ENCODE measurements at places on chromosomes 3 and 15. TPM values are rescaled to one million over a fixed set of nuclear protein-coding genes. Genes with fewer than 3 reads are reported as not detected.

DNA sequence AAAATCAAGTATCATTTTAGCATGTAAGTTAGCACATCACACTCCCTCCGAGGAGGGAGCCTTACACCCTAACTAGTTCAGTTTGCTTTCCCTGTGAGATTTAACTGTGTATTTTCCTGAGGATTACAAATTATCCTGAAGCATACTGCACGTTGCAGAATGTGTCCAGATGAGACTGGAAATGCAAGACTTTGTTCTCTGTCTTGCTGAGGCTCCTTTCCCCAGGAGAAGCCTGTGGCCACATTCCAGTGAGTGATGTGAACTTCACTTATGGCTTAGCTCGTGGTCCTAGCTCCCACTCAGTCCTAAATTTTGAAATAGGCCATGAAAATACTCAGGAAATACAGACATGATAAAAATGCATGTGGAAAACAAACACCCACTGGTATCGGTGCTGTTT is 23.7 kb downstream of the PDZRN3 start:
- DNase-seq, result no peak

- DNase-seq, result no peak
These were observed 283.6 kb upstream of the RARB start for GRCh38 chr3:25144430-25144829.

DNA sequence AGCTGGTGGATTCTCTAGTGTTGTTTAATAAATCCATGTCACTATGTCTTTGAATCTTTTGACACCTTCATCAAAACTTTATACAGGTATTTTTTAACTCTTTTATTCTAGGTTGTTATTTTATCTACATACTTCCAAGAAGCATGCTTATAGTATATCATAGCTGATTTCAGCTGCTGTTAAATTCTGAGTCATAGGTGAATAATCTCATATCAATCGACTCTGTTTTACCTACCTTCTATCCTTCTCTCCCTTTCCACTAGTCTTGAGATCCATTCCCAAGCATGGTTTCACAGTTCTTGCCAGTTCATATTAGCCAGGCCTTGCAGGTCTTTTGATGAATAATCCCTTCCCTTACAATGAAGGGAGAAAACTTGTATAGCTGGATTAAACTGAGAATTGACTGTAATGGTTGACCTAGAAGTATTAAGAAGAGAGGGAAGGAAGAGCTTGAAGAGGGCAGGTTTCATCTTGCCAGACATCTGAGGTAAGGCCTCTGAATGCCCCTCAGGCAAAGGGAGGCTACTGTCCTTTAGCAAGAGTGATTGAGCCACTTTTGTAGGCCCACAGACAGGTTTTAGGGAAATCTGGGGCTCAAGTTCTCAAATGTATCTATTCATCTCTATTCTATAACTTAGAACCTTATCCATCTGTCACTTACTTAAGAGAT is 146.4 kb downstream of the EPHA6 start:
- DNase-seq, result no peak

Gene PARP15
- 0.67 TPM for total RNA-seq

Gene SCAANT1
- total RNA-seq, result not detected

Measured in cardiac septum (tissue), 1 donor.